MG63 (cell line): ENCODE measurements at places on chromosomes 13 and 19. TPM values are rescaled to one million over a fixed set of nuclear protein-coding genes. Genes with fewer than 3 reads are reported as not detected.

Gene FGF21
- not detected in 2 replicates for total RNA-seq

Gene FBXO27
- 0.82 TPM in 1 of 2 replicates, not detected in the other for total RNA-seq

Gene GNG7
- 0.20 TPM in 1 of 2 replicates, not detected in the other for total RNA-seq

Gene COX6B2
- total RNA-seq, result not detected in 2 replicates

Gene SLC10A2
- not detected in 2 replicates for total RNA-seq

Gene UBE2L5
- total RNA-seq, result not detected in 2 replicates

Gene BLOC1S3
- total RNA-seq, result 1.9 and 22.6 TPM in 2 replicates

Gene HIPK4
- 0.22 and 0.69 TPM in 2 replicates for total RNA-seq

Gene SIAH3
- not detected in 2 replicates for total RNA-seq

Gene FCER2
- total RNA-seq, result not detected in 2 replicates

Gene RAB8A
- total RNA-seq, result 134 and 149 TPM in 2 replicates

Gene ZNF534
- not detected in 2 replicates for total RNA-seq

Gene KLK7
- total RNA-seq, result 17.9 and 31.4 TPM in 2 replicates

Gene CEACAM21
- total RNA-seq, result not detected in 2 replicates

Gene ZSCAN4
- total RNA-seq, result not detected in 2 replicates

Gene PGLYRP2
- not detected in 2 replicates for total RNA-seq

Gene ZNF709
- total RNA-seq, result 1.9 and 3.6 TPM in 2 replicates

Gene ZNF112
- 2.6 and 33.1 TPM in 2 replicates for total RNA-seq

Gene FGF14
- not detected in 2 replicates for total RNA-seq
